Tibial nerve (tissue), 4 donors: ENCODE measurements at places on chromosomes 6 and 20.

GRCh38 chr6:43742285-43742684 lies 27.7 kb upstream of the VEGFA start:
- no peak overlapping the region for H3K4me3 ChIP-seq
- no peaks in the 10 kb centered on the region for H3K4me1 ChIP-seq
- no peaks in the 10 kb centered on the region for H3K27me3 ChIP-seq
- no peak for DNase-seq

DNA sequence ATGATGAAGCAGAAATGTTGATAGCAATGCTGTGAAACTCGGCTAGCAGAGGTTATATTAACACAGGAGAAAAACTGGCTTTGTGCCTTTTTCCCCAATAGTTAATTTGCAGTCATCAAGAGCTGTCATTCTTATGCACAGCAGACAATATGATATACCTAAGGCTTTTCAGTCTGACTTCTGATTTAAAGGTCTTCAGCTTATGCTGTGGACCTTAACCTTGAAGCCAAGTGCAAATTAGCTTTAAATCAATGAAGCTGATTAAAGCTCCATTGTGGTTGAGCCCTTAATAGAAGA lies 171.6 kb upstream of the ID4 start:
- H3K4me1 ChIP-seq: no peaks in the 10 kb centered on the region
- no peak overlapping the region for H3K27ac ChIP-seq

GRCh38 chr6:80566361-80566760 lies 459.9 kb downstream of the BCKDHB start:
- no peaks in the 10 kb centered on the region for H3K36me3 ChIP-seq
- H3K4me1 ChIP-seq: no peaks in the 10 kb centered on the region
- H3K27ac ChIP-seq: no peak overlapping the region
- no peak for DNase-seq
- no peaks in the 10 kb centered on the region for H3K27me3 ChIP-seq
- H3K4me3 ChIP-seq: no peak overlapping the region

GRCh38 chr6:152508477-152508876 lies 128.7 kb downstream of the SYNE1 start:
- DNase-seq: no peak
- H3K4me1 ChIP-seq: no peaks in the 10 kb centered on the region
- H3K27me3 ChIP-seq: no peaks in the 10 kb centered on the region
- H3K36me3 ChIP-seq: no peaks in the 10 kb centered on the region
- H3K4me3 ChIP-seq: no peak overlapping the region
- H3K27ac ChIP-seq: no peak overlapping the region

DNA sequence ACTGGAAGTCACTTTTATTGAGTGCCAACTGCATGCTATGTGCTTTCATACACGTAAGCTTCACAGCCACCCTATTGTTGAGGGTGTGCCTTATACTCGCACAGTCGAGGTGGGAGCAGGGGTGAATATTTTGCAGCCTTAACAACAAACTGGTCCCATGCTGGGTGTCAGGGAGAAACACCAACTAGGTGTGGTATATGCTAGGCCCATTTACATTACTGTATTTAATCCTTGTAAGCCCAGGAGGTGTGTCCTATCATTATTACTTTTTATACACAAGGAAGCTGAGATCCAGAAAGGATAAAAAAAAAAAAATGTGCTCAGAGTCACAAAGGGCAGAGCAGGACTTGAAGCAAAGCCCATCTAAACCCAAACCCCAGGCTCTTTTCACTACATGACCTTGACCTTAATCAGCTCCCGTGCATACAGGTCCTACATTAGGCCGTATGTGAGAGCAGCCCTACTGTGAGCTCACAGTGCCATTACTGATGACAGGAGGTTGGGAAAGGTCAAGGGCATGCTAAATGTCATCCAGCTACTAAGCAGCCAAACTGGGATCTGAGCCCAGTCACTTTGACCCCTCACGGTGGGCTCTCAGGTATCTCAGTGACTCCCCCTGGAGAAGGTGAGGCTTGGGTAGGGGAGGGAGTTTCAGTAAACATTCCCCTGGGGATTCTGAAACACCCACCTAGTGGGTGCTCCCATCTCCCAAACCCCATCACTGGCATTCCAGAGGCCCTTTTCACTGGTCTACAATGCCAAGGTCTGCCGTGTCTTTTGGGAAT lies 61.7 kb downstream of the BFSP1 start:
- no peaks in the 10 kb centered on the region for H3K27me3 ChIP-seq
- H3K36me3 ChIP-seq: no peaks in the 10 kb centered on the region
- no peak overlapping the region for H3K27ac ChIP-seq
- no peak overlapping the region for H3K4me3 ChIP-seq
